Neural progenitor cell (in vitro differentiated cells): ENCODE measurements at places on chromosomes 5 and 9.

DNA sequence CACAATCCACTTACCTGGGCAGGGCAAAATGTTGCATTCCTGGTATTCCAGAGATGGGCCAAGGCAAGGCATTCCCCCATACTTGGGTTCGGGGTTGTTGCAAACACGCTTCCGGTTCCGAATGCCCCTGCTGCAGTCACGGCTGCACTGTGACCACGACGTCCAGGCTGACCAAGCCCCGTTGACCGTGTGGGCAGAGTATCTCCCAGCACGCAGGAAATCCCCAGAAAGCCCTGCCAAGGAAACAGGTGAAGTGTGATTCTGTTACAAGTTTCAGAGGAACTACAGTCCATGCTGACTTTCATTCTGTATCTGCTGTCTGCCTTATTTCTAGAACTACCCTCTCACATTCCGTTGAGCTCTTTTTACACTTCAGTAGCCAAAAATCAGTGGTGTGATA lies 483.0 kb downstream of the SEMA5A start:
- DNase-seq: no peak

- DNase-seq: no peak
Observed at GRCh38 chr9:19375538-19375937, 4.5 kb downstream of the RPS6 start.

GRCh38 chr5:120252839-120253238 lies 211.3 kb upstream of the PRR16 start:
- DNase-seq: no peak

GRCh38 chr5:134965271-134965825 lies 2.4 kb upstream of the CATSPER3 start:
- DNase-seq: no peak

GRCh38 chr5:128350705-128351104 lies 187.3 kb downstream of the FBN2 start:
- DNase-seq: no peak

DNA sequence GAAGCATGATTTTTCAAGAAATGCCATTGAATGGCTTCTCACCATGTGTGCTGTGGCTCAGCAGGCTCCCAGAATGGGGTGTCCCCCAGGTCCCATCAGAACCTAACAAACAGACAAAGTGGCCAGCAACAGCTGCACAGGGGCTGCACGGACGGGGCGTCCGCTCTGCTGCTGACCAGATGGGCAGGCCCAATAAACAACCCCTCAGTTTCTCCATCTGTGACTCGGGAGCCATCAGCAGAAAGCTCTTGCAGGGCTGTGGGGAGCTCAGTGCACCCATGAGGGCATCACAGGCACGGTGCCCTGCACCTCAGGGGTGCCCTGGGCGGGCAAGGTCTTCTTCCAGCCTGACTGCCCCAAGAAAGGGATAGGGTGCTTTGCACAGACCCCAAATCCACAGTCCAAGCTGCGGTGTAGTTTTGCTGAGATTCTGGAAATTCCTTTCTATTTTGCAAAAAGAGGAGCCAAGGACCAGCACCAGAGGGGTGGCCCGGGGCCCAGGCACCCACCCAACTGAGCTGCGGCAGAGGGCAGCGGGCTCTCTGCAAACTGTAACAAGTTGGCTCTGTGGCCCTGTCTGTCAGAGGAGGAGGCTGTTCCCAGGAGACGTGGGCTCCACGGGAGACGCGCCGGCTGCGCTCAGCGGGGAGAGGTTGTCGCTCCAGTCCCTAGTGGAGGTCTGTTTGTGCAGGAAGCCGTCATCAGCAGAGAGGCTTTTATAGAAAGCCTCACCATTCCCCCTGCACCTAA lies 138.7 kb upstream of the PPP1R26 start:
- no peak for DNase-seq

DNA sequence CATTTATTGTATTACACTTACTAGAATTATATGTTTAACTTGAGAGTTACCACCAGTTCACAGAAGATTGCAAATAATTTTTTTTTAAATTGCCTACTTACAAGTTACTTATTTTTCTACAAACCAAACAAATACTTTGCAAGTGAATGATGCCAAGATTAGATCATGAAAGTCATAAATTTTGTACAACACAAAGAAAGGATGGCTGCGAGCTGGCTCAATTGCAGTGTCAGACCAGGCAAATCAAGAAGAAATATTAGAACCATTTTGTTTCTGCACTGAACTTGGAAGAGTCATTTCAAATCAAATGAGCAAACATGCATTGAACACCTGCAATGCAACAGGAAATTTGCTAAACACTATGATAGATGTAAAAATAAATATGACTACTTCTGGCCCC lies 97.3 kb downstream of the PLCXD3 start:
- no peak for DNase-seq

DNA sequence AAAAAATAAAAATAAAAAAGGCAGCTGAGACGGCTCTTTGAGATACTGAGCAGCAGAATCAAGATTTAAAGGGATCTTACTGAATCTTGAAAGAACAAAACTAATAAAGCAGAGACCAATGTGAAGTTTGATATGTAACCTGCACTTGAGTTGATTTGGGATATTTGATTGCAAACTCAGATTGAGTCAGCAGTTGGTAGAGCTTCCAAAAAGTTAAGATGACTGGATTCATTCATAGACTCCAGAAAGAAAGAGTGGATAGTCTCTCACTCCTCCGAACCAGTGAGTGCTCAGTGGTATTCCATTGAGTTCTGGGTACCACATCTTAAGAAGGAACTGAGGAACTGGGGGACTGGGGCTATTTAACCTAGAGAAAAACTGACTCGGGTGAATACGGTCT lies 52.7 kb upstream of the TESK1 start:
- no peak for DNase-seq

- no peak for DNase-seq
Observed at GRCh38 chr5:170390472-170390871, 1.3 kb upstream of the KCNMB1 start.

DNA sequence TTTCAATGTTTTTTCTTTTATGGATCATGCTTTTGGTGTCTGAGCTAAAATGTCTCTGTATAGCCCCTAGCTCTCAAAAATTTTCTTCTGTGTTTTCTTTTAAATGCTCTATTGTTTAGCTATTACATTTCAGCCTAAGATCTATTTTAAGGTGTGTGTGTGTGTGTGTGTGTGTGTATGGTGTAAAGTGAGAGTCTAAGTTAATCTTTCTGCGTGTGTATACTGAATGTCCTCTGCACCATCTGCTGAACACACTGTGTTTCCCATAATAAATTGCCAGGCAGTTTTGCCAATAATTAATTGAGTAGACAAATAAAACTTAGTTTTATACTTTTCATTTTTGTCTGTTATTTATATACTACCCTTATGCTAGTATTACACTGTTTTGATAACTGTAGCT lies 2096.3 kb upstream of the C9orf72 start:
- DNase-seq: no peak

DNA sequence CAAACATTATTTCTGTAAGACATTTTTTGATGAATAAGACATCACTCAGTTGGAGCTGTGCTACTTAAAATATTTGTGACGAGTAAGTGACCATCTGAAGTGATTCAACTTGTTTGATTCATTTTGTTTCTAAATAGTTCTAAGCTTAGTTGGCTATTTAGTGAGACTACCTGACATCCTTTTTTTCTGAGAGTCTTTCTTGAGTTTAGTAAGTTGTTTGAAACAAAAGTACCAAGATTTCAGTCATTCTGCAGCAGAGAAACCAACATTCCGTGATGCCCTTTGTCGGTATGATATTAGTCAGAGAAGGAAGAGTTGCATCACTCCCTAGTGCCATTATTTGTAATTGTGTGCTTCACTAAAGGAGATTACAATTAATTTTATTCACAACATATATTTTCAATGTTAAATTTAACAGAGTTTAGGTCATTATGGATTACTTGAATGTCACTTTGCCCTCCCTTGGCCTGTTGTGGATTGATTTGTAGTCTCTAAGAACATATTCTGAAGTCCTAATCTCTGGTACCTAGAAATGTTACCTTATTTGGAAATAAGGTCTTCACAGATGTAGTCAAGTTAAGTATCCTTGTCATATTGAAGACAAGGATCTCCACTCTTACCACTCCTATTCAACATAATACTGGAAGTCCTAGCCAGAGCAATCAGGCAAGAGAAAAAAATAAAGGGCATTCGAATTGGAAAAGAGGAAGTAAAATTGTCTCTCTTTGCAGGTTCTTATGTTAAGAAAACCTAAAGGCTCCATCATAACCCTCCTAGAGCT lies 212.2 kb downstream of the PCSK1 start:
- DNase-seq: no peak

- DNase-seq: no peak
Observed at GRCh38 chr5:159835548-159835947, 80.7 kb upstream of the ADRA1B start.

- no peak for DNase-seq
Observed at GRCh38 chr9:25254051-25254450, 424.2 kb downstream of the TUSC1 start.

- DNase-seq: no peak
Observed at GRCh38 chr5:54547711-54548250, 30.2 kb downstream of the SNX18 start.

DNA sequence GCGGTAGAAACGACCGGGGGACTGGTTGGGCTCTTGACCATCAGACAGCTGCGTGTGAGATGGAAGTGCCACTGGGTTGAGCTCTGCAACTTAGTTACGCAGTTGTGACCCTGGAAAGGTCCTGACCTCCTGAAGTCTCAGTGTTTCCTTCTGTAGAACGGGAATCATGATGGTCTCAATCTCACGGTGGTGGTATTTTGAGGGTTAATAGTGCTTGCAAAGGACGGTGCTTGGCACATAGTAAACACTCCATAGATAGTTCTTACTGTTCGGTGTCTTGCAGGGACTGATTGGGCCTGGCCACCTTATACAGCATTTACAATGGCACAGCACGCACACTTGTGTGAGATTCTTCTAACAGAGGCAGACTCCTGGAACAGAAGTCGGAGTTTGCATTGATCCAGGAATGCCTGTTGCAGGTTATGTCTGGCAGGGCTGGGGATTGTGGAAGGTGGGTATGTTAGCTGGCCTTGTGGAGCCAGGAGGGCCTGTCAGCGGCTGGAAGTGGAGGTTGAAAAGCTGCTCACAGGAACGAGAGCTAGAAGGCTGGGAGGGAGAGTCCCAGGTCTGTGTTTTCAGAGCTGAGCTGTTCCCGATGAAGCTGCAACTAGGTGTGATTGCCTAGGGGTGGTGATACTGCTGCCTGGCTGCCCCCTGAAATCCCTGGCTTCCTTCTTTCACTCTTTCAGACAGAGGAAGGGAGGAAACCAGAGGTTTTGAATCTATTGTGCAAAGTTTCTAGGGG lies 962 bp upstream of the TXN start:
- DNase-seq: peak; percentile 50

DNA sequence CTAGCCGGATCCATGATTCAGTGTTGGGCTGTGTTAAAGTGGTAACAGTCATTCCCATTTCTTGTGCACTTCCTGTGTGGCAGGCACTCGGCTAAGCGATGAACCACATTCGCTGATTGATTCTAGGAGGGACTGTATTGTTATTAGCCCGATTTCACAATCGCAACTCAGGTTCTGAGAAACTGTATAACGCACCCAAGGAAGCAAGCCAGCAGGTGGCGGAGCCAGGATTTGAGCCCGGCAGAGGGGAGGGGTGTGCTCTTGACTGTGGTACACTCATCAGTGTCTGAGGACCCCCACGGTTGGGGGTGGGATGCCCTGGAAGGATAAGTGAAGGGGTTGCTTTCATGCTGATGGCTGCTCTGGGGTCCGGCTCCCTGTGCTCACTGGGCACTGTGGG lies 34.7 kb downstream of the LRSAM1 start:
- no peak for DNase-seq

- DNase-seq: peak; percentile 56
Observed at GRCh38 chr5:34002629-34003328, 5.1 kb downstream of the AMACR start.

DNA sequence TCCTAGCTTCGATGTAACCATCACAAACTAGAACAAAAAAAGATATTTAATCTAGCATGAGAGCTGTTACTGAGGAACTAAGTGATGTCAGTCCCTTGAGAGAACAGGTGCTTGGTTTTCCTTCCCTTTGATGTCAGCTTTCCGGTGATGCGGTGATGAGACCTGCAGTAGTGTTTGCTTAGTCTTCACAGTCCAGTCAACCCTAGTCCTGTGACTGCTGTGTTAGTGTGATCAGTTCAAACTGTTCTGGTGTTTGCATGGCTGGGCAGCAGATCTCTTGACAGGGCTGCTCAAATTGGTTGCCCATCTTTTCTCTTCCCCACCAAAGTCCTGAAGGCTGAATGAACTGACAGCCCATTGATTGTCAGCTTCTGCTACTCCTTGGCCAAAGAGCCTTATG lies 608.6 kb upstream of the DAB2 start:
- DNase-seq: no peak

DNA sequence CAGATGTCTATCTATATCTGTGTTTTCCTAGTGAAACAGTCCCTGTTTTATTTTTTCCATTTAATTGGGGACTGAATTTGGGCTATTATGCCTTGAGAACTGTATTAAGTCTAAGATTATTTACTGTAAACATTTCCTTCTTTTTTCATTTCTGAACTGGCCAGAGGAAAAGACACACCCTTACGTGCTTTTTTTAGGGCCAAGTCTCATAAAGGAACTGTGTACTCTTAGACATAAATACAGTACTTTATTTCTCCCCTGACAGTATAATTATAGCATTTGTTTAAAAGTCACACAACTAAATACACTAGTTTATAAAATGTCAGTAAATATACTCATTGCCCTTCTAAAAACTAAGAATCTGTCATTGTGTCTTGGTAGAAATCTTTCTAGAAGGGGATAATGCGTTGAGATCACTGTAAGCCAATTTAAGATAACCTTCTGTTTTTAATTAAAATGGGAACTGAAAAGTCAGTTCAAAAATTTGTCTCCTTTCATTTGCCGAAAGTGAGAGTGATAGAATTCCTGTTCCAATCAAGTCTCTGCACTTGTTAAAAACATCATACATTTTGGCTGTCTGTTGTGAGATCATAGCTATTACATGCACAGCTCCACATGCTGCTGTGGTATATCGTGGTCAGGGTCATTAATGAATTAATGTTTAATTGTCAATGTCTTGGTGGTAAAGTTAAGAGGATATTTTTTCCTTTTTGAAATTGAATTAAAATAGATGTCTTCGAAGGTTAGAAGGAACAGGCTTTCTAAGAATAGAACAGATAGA lies 132.1 kb downstream of the FOCAD start:
- no peak for DNase-seq

DNA sequence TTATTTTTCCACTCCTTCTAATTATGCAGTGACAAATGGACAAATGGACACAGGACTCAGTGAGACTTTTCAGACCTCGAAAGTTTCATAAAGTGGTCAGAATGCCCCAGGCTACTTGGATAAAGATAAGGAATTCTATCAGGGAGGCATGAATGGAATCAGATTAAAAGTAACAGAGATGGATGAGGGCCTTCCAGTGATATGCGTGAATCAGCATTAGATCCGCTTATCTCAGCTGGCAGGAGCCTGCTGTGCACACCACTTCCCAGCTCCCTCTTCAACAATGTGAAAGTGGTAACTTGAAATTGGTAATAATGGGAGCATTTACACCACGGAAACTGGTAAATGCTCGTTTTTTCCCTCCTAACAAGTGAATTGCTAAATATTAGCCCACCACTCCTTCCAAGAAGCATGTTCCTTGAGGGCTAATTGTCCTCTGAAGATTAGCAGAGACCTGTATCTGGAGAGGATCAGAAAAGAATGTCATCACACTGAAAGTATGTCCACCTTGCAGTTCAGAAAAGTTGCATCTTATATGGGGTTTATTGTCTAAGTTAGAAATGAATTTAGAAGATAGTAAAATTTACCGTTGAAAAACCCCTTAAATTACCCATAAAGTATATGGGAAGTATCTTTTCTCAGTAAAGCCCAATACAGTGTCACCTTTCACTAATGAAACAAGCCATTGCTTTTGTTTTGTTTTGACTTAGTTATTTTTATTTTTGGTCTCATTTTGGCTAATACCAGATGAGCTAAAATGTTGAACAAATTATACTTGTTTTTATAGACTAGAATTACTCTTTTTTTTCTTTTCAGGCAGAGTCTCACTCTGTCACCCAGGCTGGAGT lies 125.3 kb downstream of the DPYSL3 start:
- DNase-seq: peak; percentile 46
